ENCODE measurements at places on chromosomes 7 and 10.
A peak's percentile ranks its signal among the peaks of the same experiment; 100 is the strongest.

DNA sequence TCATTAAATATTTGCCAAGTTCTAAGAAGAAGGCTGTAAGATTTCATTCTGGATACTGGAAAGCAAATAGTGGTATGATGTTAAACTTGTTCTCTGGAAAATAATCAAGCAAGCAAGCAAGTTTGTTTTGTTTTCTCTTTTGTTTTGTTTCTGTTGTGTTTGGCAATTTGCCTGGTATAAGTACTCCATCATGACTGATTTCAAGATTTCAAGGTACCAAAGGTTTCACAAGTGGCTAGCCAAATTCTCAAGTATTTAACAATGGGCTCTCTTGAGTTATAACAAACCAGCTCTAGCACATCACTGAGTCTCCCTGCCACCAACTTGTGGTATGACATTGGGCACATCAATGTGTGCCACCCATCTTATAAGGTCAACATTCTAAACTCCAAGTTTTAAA is 151.7 kb upstream of the IGFBP3 start:
- DNase-seq, result no peak

GRCh38 chr7:11698384-11698871 is 133.6 kb downstream of the THSD7A start:
- DNase-seq, result no peak

DNA sequence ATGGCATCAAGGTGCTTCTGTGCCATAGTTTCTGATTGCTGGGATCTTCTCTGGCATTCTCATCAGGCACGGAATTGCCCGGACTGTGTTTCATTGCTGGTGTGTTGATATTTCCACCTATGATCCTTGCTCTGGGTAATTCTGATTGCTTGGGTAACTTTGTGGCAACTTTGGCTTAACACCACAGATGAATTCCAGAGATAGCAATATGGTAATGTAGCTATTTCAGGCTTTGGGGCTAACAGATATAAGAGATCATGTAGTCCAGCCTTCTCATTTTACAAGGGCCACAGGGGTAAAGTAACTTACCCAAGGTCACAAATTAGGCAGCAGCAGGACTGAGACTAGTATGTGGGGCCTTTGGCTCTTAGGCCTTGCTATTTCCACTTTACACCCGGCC is 53.9 kb upstream of the PLPP4 start:
- DNase-seq, result no peak

DNA sequence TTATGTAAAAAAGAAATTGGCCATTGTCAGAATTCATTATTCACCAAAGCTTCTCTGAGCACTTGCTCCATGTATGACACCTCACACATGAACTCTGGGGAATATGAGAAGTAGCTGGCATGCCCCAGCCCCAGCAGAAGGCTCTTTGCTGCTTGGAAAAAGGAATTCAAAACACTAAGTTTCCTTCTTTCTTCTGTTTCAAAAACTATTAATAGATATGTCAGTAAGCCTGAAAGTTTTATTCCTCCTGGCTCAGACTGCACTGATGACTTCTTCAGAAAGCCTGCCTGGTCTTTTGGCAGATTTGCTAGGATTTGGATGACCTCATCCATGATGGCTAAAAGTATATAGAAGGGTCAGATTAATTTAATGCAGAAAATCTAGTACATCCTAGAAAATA is 511.0 kb downstream of the GFRA1 start:
- peak; percentile 26 for DNase-seq

DNA sequence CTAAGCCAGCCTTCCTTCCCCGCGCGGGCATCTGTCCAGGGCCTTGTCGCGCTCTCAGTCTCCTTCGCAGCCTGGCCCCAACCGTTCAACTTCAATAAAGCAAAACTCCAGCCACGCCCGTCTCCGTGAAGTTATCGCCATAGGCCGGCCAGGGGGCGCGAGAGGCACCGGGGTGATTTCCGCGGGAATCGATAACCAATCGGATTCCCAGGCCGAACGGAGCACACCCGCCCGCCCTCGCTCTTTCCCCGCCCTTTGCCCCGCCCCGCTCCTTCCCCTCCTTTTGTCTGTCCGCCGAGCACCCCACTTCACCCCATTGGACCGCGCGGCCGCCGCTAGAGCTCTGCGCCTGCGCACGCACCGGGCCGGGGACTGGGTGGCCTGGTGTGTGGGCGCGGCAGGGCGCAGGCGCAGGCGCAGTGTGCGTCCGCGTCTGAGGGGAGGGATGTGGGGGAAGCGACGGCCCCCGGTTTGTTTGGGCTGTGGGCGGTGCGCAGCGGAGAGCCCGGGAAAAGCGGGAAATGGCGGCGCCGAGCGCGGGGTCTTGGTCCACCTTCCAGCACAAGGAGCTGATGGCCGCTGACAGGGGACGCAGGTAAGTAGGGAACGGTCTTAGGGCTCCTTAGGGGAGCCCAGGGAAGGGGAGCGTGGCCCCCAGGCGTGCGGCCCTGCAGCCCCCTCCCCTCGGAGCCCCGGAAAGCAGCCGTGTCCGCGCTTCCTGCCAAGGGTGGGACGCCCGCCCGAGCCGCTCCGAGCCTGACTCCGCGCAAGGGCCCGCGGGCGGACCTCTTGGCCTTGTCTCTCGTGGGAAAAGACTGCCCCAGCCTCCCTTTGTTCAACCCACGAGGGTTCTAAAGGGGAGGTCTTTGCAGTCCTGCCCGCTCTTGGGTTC is at the start of gene CASP2:
Gene CASP2 (plus strand): TSS at position 417 of the 892 bp plus-strand sequence. CDS start 105 bp downstream, at position 522.
- DNase-seq, result peak; percentile 99
